Colonic mucosa (tissue), 4 donors: ENCODE measurements at places on chromosomes 7 and 10. TPM values are rescaled to one million over a fixed set of nuclear protein-coding genes. Genes with fewer than 3 reads are reported as not detected.

Gene PLCE1
- 45.5 TPM for total RNA-seq

Gene CYP2E1
- 3.5 TPM for total RNA-seq

DNA sequence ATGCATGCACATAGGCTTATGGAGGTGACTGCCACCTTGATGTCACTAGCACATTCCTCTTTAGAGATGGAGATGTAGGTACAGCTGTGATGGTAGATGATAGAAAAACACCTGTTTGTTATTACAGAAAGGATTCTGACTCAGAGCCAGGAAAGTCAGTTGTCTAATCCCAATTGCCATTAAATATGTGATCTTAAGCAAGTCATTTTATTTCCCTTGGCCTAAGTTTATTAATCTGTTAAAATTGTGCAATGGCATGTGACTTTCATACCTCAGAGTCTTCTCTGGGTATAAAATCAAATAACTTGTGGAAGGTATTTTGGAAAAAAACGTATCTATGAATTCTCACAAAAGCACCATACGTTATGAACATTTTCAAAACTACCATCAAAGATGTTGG, 123.9 kb upstream of the BET1 start:
- no peak for DNase-seq

GRCh38 chr10:48923748-48924147, 15.9 kb downstream of the LRRC18 start:
- DNase-seq = no peak
